Body of pancreas (tissue), 4 donors: ENCODE measurements at places on chromosomes 5 and 9.

DNA sequence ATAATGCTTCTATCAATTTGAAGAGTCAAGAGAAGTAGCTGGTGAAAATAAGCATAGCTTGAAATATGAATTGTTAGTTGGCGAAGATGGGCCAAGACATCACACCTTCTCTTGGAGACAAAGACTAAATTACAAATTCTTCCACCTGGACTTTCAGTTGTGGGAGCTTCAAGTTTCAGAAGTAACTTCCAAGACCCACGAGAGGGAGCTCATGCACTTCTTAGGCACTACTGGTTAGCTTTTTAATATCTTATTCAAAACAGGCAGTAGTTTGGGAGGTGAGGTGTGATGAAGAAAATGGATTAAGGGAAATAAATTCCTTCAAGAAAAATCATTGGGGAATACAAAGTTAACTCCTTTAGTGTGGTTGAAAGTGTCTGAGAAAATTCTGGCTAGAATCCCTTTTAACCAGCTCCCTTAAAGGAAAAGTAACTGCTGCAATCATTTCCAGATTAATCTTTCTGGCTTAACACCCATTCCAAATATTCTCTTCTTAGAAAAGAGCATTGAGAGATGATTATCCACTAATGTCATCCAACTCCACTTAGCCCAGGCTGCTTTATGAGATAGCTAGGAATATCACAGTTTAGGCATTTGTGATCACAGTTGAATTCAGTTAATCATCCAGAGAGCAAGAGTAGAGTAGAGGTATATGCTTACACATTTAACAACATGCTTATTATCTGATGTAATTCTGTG, 139.5 kb upstream of the DMRTA1 start:
- DNase-seq = peak; percentile 46

DNA sequence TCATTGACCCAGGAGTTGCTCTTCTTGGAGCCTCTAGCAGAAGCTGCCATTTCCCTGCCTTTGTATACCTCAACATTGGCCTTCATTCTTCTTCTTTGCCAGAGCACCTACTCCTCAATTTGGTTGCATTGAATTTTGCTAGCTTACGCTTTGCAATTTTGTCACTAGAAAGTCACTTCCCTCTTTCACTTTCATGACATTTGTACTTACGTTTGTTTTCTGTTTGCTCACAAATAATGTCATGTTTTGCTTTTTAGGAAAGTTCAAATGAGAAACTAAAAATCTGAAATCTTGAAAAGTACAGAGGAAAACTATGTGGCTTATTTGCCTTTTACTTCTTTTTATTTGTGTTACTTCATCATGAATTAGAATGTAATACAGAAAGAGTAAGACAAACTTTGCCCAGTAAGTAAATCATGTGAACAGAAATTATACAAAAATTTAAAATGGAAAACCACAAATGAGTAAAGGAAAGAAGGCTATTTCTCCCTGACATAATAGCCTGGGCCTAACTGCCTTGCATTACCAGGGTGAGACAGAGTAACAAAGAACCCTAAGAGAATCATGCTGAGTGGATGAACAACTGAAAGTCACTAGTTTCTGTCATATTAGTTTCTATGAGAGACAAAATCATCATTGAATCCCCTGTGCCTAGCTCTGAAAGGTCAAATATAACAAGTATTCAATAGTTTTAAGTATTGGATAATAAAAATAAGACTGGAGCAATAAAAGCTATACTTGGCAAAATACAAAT, 7.4 kb upstream of the IFNA1 start:
- no peak for DNase-seq

GRCh38 chr5:176653401-176654385, 6.4 kb downstream of the TSPAN17 start:
- DNase-seq = no peak

DNA sequence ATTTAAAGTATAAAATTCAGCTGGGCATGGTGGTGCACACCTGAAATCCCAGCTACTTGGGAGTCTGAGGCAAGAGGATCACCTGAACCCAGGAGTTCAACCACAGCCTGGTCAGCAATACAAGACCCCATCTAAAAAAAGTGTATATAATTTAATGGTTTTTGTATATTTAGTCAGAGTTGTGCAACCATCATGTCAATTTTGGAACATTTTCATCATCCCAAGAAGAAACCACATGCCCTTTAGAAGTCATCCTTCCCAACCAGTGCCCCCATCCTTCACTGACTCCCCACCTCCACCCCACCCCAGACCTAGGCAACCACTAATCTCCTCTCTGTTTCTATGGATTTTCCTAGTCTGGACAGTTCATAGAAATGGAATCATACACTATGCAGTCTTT, 18.8 kb upstream of the TEK start:
- no peak for DNase-seq

DNA sequence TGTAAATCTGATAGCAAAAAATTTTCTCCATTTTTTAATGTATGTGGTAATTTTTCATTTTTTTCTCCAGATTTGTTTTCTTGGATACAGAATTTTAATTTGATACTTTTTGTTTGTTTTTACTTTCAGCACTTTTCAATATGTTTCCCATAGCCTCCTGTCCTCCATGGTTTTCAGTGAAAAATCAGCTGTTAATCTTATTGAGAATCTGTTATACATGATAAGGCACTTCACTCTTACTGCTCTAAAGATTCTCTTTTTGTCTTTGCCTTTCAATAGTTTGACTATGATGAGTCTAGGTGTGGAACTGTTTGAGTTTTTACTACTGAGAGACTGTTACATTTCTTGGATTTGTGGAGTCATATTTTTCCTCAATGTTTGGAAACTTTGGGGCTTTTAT, 455.7 kb upstream of the NUDT12 start:
- DNase-seq = no peak

- DNase-seq = peak; percentile 99
These were observed 71.5 kb downstream of the GADD45G start for GRCh38 chr9:89676281-89676680.

- DNase-seq = no peak
These were observed 75.8 kb upstream of the PCAT7 start for GRCh38 chr9:94478755-94479730.

DNA sequence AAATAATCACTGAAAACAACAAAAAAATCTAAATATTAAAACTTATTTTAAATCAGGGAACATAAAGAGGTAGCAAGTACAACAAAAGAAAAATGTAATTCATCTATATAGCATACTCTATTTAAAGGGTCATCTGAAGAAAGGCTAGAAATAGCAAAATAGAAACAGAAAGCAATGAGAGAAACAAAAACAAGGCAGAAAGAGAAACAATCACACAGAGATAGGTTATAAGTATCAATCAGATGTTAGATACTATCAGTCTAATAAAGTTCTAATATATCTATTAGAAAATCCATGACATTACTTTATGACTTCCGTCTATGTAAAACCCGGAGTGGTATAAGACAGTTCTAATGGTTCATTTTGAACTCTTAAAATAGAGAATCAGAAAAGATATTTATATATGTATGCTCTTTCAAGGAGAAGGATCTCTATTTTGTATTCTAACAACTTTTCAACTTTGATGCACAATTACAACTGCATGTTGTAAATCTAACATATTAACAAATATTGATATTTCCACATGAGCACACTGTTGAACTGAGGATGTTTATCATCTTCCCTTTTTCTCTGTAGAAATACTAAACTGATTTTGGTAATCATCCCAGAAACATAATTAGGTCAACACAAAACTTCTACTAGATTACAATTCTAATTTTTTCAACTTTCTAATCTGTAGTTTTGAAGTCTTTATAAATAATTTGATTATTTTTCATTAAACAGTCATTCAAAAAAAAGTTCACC, 15.8 kb downstream of the RICTOR start:
- no peak for DNase-seq

DNA sequence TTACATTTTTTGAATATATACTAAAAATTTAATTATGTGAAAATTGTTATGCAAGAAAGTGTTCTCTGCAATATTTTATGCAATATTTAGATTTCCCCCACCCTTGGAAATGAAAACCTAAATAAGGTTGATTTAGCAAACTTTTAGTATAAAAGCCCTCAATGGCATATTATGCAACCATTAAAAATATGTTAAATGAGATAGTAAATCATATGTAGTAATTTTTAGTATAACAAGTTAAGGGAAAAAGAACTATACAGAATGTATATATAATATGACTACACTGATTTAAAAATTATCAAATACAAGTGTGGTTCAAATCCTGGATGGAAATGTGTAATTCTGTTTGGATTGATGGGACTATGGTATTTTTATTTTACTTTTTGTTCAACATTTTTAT, 116.9 kb upstream of the MEF2C start:
- no peak for DNase-seq

DNA sequence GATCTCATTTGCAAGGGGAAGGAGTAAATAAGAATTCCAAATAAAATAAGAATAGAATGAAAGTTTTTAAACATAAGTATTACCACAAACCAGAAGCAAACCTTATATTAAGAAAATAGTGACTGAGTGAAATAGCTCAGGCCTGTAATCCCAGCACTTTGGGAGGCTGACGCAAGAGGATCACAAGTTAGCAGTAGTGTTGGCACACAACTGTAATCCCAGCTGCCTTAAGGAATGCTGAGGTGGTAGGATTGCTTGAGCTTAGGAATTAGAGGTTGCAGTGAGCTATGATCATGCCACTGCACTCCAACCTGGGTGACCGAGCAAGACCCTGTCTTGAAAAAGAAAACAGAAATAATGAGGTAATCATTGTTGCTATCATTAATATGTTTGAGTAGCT, 47.0 kb downstream of the APC start:
- DNase-seq = no peak
